ENCODE measurements at places on chromosomes 16 and 17. TPM values are rescaled to one million over a fixed set of nuclear protein-coding genes. Genes with fewer than 3 reads are reported as not detected.

Gene ARHGAP44
- 2.4 TPM for total RNA-seq

Gene PPM1E
- 0.07 TPM for total RNA-seq

Gene MRPL12
- 292 TPM for total RNA-seq

Gene SLC16A6
- total RNA-seq: 0.30 TPM

Gene PLCD3
- 150 TPM for total RNA-seq

Gene PSKH1
- total RNA-seq: 16.0 TPM

Gene LRRC75A
- total RNA-seq: 0.80 TPM

Gene SMURF2
- 25.7 TPM for total RNA-seq
